ENCODE measurements at places on chromosomes 4 and X. TPM values are rescaled to one million over a fixed set of nuclear protein-coding genes. Genes with fewer than 3 reads are reported as not detected.

Gene RP2
- 7.2 TPM for total RNA-seq

Gene MEPE
- not detected for total RNA-seq

Gene FAM114A1
- total RNA-seq: 0.50 TPM

DNA sequence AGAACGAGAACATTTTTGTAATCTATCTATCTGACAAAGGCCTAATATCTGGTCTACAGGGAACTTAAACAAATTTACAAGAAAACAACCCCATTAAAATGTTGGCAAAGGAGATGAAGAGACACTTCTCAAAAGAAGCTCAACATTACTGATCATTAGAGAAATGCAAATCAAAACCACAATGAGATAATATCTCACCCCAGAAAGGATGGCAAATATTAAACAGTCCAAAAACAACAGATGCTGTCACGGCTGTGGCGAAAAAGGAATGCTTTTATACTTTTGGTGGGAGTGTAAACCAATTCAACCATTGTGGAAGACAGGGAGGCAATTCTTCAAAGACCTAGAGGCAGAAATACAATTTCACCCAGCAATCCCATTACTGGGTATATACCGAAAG lies 2284.8 kb downstream of the ARAP2 start:
- H3K4me3 ChIP-seq: no peak overlapping the region
- DNase-seq: no peak
- H3K27me3 ChIP-seq: no peaks in the 10 kb centered on the region
- H3K36me3 ChIP-seq: no peaks in the 10 kb centered on the region
- H3K27ac ChIP-seq: no peak overlapping the region

Data from T-helper 17 cell (primary cell).